Temporal lobe (tissue), 4 donors: ENCODE measurements at places on chromosomes 2 and 18. TPM values are rescaled to one million over a fixed set of nuclear protein-coding genes. Genes with fewer than 3 reads are reported as not detected.

Gene CFAP53
- total RNA-seq, result 0.74 TPM

Gene DTNA
- 43.0 TPM for total RNA-seq

Gene OST4
- total RNA-seq, result 132 TPM

Gene BCL2L11
- 5.4 TPM for total RNA-seq

Gene NGEF
- total RNA-seq, result 33.4 TPM

Gene CYRIA
- total RNA-seq, result 189 TPM

Gene OR6B2
- total RNA-seq, result not detected

Gene TSPYL6
- under 0.01 TPM for total RNA-seq

Gene RAB17
- total RNA-seq, result not detected

Gene PIEZO2
- 3.9 TPM for total RNA-seq
